ENCODE measurements at places on chromosomes 5 and 9. TPM values are rescaled to one million over a fixed set of nuclear protein-coding genes. Genes with fewer than 3 reads are reported as not detected.

The SCGB3A1 gene
- not detected for total RNA-seq

The SLC4A9 gene
- not detected for total RNA-seq

The PTGDS gene
- 13.7 TPM for total RNA-seq

The SV2C gene
- not detected for total RNA-seq

The PCDHGB2 gene
- total RNA-seq: 5.3 TPM

The C5orf46 gene
- total RNA-seq: not detected

The CD72 gene
- total RNA-seq: 0.72 TPM

The PCDHGC5 gene
- 0.36 TPM for total RNA-seq

The PCDHAC2 gene
- 8.8 TPM for total RNA-seq

The GRM6 gene
- not detected for total RNA-seq

DNA sequence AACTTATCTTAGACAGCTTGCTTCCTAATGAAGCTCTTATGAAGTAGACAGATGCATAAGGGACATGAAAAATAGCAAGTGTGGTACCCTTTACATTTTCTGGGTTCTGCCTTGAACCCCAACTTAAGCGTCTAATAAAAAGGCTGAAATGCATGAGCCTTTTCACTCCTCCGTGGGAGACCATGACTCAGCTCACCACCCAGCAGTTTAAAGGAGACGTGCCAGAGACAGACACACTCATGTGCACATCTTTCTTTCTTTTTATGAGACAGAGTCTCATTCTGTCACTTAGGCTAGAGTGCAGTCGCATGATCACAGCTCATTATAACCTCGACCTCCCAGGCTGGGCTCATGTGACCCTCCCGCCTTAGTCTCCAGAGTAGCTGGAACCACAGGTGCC, 22.3 kb downstream of the CTXN3 start:
- DNase-seq: no peak

- DNase-seq: no peak
Observed at GRCh38 chr9:117636681-117637080, 67.5 kb upstream of the TLR4 start.

GRCh38 chr5:129899454-129899853, 4.8 kb upstream of the CHSY3 start:
- no peak for DNase-seq

DNA sequence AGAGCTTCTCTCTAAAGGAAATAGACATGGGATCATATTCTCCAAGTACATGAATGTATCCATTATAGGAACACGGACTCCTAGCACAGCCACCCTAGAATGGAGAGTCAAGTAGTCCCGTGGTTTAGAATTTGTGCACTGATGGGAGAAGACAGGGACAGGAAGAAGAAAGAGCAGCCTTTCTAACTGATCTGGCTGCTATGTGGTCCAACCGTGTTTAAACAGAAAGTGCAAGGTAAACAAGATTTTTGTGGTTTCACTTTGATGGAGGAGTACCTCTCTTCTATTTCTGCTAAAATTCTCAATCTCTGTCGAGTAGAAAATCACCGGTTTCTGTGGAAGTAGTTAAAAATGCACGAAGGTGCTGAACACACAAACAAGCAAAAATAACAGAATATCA, 171.3 kb downstream of the ST8SIA4 start:
- no peak for DNase-seq

DNA sequence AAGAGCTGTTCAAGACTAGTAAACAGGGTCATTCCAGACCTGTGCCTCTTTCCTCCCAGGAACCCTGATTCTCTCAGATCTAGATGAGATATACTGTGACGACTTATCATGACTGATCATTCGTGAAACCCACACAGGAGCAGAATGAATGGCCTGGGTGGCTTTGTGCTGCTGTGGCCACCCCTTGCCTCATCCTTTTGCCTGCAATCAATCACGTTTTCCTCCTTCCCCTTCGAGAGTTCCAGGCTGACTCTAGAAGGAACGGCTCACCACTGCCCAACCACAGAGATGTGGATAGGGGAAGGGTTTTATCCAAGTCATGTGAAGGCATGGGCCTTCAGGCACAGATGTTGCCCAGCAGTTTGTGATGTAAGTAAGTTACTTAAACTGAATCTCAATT, 5.8 kb downstream of the ANXA6 start:
- no peak for DNase-seq

GRCh38 chr5:101306391-101307137, 403.5 kb upstream of the ST8SIA4 start:
- DNase-seq: peak; percentile 82

- no peak for DNase-seq
Observed at GRCh38 chr5:20536341-20536740, 548.3 kb upstream of the CDH18 start.

GRCh38 chr5:17190799-17191391, 26.5 kb upstream of the BASP1 start:
- DNase-seq: no peak

GRCh38 chr5:38543074-38543473, 13.4 kb downstream of the LIFR start:
- no peak for DNase-seq

- DNase-seq: no peak
Observed at GRCh38 chr5:144103611-144104485, 66.6 kb downstream of the YIPF5 start.

GRCh38 chr9:28050046-28050445, 476.8 kb upstream of the C9orf72 start:
- DNase-seq: no peak

DNA sequence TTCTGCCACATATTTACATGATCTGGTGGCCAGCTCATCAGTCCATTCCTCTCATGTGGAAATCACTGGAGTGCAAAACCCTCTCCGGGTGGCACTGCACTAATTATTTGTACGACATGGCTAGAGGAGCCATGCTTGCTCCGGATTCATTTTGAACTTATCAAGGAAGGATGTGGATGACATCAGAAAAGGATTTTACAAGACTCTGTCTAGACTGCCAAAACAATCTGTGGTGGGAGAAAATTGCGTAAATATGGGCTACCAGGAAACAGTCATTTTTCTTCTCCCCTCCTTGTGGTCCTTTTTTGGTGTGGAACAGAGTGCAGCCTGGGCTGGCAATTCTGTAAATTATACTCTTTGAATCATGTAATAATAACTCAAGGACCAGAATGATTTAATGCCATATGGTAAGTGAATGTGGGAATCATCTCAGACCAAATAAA, 123.4 kb upstream of the IFNE start:
- DNase-seq: no peak

DNA sequence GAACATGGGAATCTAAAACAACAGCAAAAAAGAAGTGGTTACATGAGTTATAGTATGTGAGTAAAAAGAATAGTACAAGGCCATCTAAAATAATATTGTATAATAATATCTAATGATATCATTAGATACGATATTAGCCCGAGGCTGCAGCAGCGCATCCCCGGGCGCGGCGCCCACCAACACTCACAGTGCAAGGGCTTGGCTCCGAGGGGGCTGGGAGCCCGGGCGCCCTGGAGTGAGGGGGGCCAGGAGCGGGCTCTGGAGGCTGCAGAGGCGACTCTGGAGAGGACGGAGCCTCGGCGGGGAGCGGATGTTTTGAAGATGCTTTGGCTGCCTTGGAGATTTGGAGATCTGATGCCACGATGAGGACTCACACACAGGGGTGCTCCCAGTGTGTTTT, 68.1 kb upstream of the TMEM252 start:
- DNase-seq: no peak

GRCh38 chr9:136551401-136552116, 5.7 kb upstream of the NOTCH1 start:
- no peak for DNase-seq

DNA sequence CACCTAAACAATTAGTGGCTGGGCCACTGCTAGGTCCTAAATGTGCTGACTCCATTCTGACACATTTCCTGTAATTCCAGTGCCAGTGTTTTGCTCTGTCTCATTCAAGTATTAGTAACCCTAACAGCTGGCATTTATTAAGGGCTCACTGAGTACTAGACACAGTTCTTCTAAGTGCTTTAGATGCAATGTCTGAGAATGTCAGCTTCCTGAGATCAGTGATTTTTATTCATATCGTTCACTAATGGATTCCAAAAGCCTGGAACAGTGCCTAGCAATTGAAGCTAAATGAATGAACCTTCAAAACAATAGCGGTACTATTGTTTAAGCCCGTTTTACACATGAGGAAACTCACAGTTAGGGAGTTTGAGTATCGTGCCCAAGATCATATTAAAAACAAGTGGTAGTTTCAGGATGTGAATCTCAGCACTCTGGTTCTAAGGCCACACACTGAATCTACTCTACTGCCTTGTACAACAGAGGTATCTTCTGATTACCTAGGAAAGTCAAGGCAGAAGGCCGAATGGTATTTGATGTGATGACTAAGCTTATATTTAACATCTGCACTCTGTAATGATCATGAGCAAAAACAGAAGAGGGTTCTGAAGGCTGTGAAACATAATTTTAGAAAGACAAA, 304.0 kb downstream of the PJA2 start:
- peak; percentile 57 for DNase-seq

DNA sequence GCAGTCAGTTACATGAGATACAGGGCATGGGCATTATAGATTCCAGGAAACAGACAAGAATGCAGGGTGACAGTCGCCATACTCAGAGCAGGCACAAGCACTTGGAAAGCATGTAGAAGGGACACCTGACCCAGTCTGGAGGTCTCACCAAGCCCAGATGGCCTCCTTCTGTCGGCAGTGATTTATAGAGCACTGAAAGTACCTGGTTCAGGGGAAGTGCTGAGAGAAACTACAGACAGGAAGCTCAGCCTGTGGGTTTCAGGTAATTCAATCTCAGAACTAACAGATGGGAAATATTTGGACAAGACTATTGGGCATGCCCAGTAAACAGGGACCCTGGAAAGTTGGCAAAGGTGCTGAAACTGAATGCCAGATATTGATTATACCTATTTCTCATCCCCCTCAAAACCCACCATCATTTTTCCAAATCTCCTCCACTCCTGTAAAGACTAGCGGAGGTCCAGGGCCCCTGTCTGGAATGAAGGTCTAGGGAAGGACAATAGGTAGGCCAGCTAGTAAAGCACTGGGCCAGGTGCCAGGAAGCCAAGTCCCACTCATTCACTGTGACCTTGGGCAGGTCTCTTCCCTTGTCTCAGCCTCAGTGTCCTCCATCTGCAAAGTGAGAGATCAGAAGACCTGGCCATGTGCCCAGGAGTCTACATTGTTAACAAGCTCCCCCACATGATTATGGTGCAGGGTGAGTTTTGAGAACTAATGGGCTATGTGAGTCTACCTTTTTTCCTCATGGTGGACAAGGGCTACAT, 26.9 kb downstream of the KLHL3 start:
- DNase-seq: no peak

GRCh38 chr5:67416133-67416937, 219.7 kb upstream of the CD180 start:
- no peak for DNase-seq

- DNase-seq: no peak
Observed at GRCh38 chr9:76602199-76602598, 143.2 kb downstream of the GCNT1 start.

DNA sequence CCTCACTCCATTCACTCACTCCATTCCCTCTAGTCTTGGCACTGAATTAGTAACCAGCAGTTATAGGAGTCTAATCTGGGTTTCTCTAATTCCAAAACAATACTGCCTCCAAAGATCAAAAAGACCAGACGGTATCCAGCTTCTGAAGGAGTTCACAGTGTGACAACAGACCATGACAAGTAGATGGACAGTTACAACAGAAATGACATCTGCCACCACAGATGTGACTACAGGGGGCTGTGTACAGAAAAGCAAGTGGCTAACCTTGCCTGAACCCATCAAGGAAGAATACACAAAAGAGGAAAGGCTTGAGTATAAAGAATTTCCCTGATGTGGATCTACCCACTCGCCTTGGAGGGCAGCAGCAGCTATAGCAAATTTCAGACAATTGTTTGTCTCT, 112.4 kb downstream of the ACTL7B start:
- no peak for DNase-seq

DNA sequence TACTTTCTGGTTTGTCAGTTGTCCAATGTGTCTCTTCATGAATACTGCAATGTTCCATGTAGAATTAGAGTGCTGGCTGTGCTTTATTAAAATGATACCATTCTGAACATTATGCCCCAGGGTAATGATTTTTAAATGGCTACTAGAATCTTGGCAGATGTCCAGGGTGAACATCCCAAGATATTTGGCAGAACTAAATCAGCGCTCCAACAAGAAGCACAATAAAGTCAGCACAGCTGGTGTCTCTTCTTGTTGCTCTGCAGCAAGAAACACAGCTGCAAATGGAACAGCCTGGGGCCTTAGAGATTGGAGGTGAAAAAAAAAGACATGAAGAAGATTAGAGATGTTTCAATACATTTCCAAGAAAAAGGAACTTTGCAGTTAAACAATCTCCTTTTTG, 248.3 kb downstream of the CDH18 start:
- no peak for DNase-seq

GRCh38 chr5:167626341-167627123, 664.9 kb upstream of the WWC1 start:
- no peak for DNase-seq

GRCh38 chr5:98982880-98983279, 54.1 kb upstream of the CHD1 start:
- no peak for DNase-seq

GRCh38 chr9:109048822-109049221, 35.5 kb upstream of the CTNNAL1 start:
- no peak for DNase-seq

DNA sequence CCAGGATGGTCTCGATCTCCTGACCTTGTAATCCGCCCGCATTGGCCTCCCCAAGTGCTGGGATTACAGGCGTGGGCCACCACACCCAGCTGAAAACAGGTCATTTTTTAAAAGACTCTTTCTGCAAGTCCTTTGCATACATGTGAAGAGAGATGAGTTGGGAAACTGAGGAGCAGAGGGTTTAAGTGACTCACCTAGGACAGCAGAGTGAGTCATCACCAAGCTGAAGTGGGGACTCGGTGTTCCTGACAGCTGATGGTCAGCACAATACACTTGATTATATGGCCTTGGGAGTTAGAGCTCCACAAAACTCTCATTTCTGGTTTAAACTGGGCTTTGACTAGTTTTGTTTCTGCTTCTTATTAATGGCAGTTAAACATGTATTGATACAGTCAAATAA, 38.1 kb upstream of the SSBP2 start:
- DNase-seq: no peak
